ENCODE measurements at places on chromosomes 11 and 22. TPM values are rescaled to one million over a fixed set of nuclear protein-coding genes. Genes with fewer than 3 reads are reported as not detected.

GRCh38 chr11:65806979-65807378 is 20.1 kb downstream of the OVOL1 start:
- no peak for DNase-seq

Gene ALX4
- 6.4 TPM for total RNA-seq

GRCh38 chr22:30855266-30855665 is 113.3 kb downstream of the MORC2 start:
- no peak for DNase-seq

- no peak for DNase-seq
Measured at GRCh38 chr11:34245041-34245440, 112.8 kb downstream of the ABTB2 start.

DNA sequence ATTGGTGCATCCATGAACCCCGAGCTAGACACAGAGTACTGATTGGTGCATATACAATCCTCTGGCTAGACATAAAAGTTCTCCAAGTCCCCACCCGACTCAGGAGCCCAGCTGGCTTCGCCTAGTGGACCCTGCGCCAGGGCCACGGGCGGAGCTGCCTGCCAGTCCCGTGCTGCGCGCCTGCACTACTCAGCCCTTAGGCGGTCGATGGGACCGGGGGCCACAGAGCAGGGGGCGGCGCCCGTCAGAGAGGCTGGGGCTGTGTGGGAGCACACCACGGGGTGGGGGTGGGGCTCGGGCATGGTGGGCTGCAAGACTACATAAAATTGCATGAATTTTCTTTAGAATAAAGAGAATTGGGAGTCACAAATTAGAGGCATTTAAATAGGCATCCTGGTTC is 248.6 kb downstream of the TMEM135 start:
- DNase-seq, result no peak

Gene MMP27
- not detected for total RNA-seq

Gene CLCF1
- total RNA-seq, result 5.9 TPM

Gene KRTAP5-6
- total RNA-seq, result not detected

- DNase-seq, result no peak
Measured at GRCh38 chr22:44089717-44090570, 65.8 kb downstream of the PARVB start.

GRCh38 chr11:63444160-63444559 is 46.8 kb downstream of the PLAAT5 start:
- no peak for DNase-seq

Gene TRIM48
- total RNA-seq, result not detected
